Thoracic aorta (tissue), 2 donors: ENCODE measurements at places on chromosomes 13 and 19.
A peak's percentile ranks its signal among the peaks of the same experiment; 100 is the strongest.

DNA sequence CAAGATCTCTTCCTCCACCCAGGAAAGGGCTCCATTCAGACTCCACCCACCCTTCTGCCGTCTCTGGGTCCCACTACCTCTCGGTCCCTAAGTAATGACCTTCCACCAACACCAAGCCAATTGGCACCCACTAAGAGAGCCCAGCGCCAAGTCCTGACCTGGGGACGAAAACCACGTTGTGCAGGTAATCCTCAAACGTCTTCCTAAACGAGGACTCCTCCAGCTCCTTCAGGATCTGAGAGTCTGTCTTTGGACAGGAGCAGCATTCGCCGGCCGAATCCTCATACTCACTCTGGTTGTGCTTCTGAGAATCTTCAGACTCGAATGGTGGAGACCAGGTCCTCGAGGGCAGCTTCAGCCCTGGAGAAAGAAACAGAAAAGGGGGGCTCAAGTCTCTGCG is 83.1 kb downstream of the ZNF557 start:
- no peak for DNase-seq

DNA sequence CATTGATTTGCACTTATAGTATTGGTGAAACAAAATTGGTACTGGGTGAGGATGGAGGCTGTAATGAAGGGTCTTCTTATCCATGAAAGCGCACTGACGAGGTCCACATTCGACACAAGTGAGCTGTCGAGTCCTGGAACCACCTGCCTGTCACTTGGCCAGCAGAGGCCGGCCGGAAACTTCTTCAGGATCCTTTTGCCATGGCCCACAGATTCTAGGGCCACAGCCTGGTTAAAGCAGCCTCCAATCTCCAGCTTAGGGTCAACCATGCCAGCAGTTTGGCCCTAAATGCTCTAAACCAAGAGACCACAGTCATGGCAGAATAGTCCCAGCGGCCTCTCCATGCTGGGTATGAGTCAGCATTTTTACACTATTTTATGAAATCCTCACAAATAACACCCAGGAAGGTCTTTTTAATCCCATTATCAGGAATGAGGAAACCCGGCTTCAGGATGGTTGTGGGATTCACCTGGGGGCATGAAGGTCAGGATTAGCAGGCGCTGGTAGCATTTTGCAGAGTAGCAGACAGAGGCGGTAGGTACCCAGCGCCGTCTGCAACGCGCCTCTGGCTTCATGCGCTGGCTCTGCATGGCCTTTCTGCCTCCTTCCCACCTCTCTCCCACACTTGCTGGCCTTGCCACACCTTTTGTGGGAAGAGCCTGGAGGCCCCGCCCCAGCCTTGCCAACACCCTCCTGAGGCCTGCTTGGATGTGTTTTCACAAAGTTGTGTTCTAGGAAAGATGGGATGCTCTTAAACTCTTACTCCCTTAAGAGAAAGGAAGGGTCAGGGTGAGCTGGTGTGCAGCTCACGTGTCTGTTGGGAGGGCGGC is 15.2 kb downstream of the GAS6 start:
- DNase-seq = no peak

GRCh38 chr19:38250821-38251563 is 5.2 kb downstream of the PPP1R14A start:
- DNase-seq = peak; percentile 61

GRCh38 chr19:1241417-1242095 is at the start of gene ATP5F1D:
Gene ATP5F1D, plus strand, starts transcription at chr19:1241751. Its CDS starts 100 bp downstream, at chr19:1241851.
- DNase-seq = no peak

- no peak for DNase-seq
Observed at GRCh38 chr13:41613984-41614661, 156.8 kb downstream of the RGCC start.

DNA sequence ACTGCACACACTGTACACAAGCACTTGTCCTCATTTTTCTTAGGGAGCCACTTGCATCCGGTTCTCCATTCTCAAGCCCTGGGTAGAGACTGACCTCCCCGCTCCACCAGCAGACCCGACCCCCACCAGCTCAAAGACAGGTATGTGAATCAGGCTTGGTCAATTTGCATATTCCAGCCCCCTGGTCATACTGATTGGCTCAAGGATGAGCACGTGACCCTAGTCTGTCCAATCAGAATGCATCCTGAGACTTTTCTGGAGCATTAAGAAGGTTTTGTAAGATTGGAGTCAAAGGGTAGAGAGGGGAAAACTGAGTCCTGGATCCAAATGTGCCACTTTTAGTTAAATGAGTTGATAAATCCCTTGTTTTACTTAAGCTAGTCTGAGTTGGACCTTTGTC is 34.1 kb downstream of the NOTCH3 start:
- no peak for DNase-seq

DNA sequence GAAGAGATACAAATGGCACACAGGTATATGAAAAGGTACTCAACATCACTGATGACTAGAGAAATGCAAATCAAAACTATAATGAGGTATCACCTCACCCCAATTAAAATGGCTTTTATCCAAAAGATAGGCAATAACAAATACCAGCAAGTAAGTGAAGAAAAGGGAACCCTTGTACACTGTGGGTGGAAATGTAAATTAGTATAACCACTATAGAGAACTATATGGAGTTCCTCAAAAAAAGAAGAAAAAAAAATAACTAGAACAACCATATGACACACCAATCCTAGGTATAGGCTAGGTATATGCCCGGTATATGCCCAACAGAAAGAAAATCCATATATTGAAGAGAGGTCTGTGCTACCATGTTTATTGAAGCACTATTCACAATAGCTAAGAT is 150.9 kb downstream of the VWA8 start:
- no peak for DNase-seq

DNA sequence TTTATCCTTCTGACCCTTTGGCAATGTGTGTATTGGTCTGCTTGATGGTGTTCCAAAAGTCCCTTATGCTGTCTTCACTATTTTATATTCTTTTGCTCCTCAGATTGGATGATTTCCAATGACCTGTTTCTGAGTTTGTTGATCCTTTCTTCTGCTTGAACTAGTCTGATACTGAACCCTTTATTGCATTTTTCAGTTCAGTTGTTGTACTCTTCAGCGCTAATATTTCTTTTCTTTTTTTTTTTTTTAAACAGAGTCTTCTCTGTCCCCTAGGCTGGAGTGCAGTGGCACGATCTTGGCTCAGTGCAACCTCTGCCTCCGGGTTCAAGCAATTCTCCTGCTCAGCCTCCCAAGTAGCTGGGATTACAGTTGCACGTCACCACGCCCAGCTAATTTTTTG is 12.6 kb upstream of the ZNF566 start:
- no peak for DNase-seq

GRCh38 chr19:58570770-58571574 is 2.2 kb downstream of the MZF1 start:
- no peak for DNase-seq

- no peak for DNase-seq
Observed at GRCh38 chr13:88086577-88086976, 415.4 kb downstream of the SLITRK5 start.

- DNase-seq = no peak
Observed at GRCh38 chr19:41325947-41326706, 16.2 kb downstream of the CCDC97 start.

- no peak for DNase-seq
Observed at GRCh38 chr19:24071078-24071477, 15.9 kb upstream of the ZNF254 start.

DNA sequence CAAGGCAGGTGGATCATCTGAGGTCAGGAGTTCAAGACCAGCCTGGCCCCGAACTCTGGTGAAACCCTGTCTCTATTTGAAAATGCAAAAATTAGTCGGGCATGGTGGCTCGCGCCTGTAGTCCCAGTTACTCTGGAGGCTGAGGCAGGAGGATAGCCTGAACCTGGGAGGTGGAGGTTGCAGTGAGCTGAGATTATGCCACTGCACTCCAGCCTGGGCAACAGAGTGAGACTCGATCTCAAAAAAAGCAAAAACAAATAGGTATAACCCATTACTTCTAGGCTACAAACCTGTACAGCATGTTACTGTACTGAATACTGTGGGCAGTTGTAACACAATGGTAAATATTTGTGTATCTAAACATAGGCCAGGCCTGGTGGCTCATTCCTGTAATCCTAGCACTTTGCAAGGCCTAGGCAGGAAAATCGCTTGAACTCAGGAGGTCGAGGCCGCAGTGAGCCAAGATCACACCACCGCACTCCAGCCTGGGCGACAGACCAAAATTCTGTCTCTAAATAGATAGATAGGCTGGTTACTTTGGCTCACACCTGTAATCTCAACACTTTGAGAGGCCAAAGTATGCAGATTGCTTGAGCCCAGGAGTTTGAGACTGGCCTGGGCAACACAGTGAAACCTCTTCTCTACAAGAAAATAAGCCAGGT is 63.5 kb downstream of the MYO9B start:
- DNase-seq = peak; percentile 29

DNA sequence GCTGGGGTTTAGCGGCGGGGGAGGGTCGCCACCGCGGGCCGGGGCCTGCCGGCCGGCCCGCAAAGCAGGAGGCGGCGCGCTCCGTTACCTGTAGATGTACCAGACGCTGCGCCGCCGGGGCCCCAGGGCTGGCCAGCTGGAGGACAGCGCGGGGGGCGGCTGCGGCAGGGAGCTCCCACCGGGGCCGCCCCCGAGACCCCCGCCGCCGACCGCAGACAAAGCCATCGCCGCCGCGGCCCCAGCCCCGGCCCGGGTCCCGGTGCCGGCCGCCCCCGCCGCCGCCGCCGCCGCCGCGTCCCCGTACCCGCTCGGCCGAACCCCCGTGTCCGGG is 24.8 kb downstream of the SHANK1 start:
- no peak for DNase-seq

- DNase-seq = no peak
Observed at GRCh38 chr19:31174948-31175347, 174.3 kb downstream of the TSHZ3 start.

DNA sequence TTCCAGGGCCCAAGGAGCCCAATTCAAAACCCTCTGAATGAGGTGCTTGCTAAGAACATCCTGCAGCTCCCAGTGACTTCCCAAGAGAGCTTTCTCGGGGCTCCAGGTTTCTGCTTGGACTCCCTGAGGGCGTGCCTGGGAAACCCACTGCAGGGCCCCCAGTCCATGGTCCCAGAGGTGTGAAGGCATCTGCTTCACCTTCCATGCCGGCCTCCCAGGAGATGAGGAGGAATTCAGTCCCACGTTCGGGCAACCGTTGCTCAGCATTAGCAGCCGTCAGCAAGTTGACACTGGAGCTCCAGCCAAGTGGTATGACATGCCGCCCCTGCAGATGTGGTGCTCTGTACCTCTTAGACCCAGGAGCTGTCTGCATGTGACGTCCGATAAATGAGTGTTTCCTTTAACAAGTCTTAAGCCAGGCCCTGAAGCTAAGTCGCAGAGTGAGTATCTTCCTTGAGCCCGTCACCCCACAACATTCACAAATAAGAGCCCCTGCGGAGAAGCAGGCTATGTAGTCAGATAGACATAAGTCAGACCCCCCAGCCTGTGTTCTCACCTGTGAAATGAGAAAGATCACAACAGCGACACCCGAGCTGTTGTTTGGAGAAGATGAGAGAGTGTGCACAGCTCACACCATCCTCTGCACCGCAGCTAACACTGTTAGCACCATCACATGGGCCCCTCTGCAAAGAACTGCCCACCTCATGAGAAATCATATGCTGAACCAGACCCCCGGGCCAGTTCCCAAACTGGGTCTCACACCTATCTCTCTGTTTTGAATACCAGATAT is 150.3 kb downstream of the KATNAL1 start:
- no peak for DNase-seq

GRCh38 chr13:112716461-112716820 is 26.6 kb downstream of the ATP11A start:
- DNase-seq = no peak

- DNase-seq = no peak
Observed at GRCh38 chr13:111899714-111900389, 167.1 kb upstream of the SOX1 start.

DNA sequence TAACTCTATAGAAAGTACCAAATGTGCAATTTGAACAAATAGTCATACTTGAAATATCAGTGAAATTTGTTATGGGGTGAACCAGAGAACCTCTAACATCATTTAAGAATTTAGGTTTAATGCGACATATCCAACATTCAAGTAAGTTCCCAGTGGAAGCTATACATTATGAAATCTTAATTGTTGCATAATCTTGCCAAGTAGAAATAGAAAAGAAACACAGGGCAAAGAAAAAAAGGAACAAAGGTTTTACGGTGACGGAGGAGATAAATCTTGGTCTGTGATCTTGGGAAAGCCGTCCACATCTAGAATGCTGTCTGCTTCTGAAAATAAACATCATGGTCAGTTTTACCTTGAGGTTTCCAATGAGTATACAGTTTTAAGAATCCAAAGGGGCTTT is 445.7 kb downstream of the RFC3 start:
- no peak for DNase-seq

- no peak for DNase-seq
Observed at GRCh38 chr13:107854880-107855279, 360.5 kb downstream of the LIG4 start.

DNA sequence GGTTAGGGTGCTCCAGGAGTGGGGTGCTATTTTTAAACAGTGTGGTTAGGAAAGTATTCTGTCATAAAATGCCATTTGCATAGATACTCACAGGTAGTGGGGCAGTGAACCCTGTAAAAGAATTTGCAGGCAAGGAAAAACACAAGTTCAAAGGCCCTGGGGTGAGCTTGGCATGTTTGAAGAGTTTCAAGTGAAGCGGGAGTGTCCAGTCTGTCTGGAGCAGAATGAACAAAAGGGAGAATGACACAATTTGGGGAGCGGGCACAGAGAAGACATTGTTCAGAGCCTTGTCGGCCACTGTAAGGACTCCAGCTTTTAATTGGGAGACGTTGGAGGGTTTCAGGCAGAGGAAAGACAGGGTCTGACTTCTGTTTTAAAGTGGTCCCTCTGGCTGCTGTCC is 2.8 kb downstream of the GRWD1 start:
- DNase-seq = no peak

DNA sequence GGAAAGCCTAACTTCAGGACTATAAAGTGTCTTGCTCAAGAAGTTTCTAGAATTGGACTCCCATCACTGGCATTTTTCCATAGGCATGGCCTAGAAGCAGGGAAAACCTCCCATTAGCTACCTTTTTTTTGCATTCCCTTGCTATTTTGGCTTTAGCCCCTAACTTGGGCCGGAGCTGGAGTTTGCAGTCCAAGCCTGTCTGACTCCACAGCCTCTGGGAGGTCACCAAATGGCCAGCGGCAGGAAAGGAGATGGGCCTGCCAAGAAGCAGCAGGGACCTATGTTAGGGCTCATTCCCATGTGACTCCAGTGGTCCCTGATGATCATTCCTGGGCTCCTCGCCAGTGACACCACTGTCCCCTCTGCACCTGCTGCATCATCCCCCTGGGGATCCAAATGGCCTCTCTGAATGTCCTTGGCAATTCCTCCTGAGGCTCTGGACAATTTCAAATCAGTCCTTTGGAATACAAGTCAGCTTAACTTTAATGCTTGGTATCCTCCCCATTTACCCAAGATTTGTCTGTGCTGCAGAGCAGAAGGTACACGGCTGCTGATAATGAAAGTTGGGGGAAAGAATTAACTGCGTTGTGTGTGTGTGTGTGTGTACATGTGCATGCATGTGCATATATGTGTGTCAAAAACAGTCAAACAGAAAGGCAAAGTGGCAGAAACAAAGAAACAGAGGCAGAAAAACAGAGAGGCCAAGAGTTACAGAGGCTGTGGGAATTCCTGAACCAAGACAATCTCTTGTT is 69.8 kb upstream of the SERP2 start:
- no peak for DNase-seq

- DNase-seq = no peak
Observed at GRCh38 chr19:45448887-45449299, 18.9 kb upstream of the FOSB start.

GRCh38 chr13:109096101-109096500 is 466.7 kb downstream of the MYO16 start:
- DNase-seq = no peak
